ENCODE measurements at places on chromosomes 12 and 14.
A peak's percentile ranks its signal among the peaks of the same experiment; 100 is the strongest.

GRCh38 chr14:99685596-99685995, 1.5 kb downstream of the CYP46A1 start:
- no peak for DNase-seq

- no peak for DNase-seq
These were observed 73.9 kb downstream of the TGFB3 start for GRCh38 chr14:75907756-75908359.

DNA sequence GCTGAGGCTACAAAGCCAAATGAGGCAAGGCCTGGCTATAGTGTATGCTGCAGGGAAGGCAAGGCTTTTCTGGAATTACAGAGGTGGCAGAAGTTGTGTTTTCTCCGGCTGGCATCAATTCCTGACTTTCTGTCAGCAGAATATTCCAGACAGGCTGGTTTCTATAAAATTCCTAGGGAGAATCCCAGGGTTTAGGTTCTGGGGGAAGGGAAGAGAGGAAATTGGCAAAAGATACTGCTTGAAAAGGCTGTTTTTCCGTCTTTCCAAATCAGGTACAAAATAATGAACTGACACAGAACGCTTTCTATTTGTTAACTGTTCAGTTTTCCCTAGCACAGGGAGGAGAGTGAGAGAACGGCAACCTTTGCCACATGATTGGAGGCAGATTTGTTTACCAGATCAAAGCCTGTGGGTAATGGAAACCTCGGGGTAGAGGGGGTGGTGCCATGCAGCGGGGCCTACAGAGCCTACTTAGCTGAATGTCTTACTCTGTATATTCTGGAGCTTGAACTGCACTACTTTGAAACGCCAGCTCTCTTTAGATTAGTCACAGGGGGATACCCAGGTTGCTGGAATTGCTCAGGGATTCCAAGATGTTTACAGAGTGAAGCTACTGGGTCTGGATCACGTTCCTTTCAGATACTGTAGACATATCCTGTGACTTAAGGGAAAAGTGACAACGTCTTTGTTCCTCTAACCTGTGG, 65.8 kb upstream of the DACT1 start:
- DNase-seq = no peak

- DNase-seq = no peak
These were observed 79.5 kb downstream of the OTOGL start for GRCh38 chr12:80178846-80179245.

DNA sequence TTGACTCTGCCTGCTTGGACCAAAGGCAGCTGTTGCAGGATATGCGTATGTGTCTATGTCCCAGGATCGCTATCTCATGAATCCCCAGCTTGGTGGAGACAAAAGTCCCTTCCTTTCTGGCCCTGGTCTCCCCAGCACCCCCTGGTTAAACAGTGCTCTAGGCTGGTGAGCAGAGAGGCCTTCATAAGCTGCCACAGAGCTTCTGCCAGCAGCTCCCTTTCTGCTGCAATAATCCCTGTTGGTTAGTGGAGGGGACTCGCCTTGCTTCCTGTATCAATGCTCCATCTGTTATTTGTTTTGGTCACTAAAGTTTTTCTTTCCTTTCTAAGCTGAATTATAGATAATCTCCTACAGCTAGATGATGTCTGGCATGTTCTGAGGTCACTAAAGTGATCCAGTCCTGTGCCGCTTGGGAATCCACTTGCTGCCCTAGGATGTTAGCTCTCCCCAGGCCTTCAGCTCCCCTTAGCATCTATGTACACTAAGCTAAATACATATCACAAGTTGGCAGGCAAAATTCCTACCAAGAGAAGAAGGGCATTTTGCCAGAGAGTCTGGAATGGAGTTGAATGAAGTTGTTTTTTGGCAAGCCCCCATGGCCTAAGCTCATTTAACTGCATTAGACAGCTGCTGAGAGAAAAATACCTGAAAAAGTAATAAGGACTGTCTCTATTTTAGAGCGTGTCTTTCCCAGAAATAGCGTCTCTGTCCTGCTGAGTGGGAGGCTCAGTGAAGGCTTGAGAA, 47.8 kb downstream of the RDH12 start:
- DNase-seq = no peak

DNA sequence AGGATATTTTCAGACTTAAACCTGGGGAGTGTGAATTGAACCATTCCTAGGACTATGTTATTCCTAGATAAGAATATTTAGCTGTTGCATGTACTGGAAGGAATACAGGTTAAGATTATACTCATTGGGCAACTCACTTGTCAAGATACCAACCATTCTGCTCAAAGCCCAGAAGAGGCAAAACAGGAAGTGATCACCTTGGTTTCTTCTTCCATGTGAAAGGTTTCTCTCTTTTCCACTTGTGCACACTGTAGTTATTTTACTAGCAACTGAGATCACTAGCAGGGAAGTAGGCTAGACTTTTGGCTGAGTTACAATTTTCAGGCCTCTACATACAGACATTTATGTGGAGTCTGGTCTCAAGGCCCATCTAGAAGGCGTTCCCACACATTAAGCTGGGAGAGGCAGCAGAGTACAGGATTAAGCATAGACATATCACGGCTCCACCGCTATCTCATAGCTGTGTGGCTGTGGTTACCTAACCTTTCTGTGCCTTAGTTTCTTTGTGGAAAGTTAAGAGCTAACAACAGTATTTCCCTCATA, 83.9 kb upstream of the FERMT2 start:
- DNase-seq = no peak

DNA sequence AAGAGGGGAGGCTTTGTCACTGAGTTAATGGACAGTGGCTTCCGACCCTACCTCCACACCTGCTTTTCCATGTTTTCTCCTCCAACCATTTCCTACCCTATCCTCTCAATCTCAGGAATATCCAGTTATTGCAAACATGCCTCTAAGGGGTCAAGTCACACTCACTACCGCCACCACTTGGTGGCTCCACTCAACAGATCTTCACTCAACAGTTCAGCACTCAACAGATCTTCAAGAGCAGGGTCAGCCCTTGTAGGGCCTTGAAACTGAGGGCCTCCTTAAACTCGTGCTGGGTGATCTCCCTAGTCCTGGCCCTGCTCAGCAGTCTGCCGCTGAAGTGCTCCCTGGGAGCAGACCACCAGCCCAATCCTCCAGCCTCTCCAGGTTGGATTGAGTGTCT, 14.2 kb downstream of the ZNF641 start:
- no peak for DNase-seq

GRCh38 chr12:20429852-20430251, 61.5 kb downstream of the PDE3A start:
- DNase-seq = no peak

DNA sequence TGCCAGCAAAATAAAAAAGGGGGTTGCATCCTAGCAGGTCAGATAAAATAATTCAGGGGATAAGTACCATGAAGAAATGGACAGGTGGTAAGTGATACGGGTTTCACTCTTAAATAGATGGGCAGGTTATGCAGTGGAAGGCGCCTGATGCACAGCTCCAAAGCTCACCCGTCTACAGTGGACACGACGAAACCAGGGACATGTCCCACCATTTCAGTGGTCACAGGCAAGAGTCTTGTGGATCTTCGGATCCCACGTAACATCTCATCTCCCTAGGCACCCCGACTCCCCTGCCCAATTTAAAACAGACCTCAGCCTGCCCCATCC, 60.5 kb downstream of the DDX51 start:
- no peak for DNase-seq

DNA sequence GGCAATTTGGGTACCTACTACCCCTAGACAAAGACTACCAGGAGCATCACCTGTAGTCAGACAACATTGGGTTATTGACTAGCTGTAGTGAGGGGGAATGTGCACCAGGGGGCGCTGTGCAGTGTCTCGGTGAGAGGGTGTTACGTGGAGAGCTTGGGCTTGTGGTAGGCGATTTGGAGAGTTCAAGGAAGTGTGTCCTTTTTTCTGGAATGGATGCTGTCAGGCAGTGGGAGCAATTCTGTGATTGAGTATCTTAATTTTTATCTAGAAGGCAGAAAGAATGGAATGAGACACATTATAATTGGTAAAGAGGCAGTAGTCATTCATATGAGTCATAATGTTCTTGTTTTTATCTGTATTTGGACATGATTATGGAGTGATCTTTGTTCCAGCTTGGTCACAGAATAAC, 187.7 kb downstream of the GALC start:
- peak; percentile 20 for DNase-seq

- no peak for DNase-seq
These were observed 509.8 kb downstream of the GLT1D1 start for GRCh38 chr12:129363041-129363440.

DNA sequence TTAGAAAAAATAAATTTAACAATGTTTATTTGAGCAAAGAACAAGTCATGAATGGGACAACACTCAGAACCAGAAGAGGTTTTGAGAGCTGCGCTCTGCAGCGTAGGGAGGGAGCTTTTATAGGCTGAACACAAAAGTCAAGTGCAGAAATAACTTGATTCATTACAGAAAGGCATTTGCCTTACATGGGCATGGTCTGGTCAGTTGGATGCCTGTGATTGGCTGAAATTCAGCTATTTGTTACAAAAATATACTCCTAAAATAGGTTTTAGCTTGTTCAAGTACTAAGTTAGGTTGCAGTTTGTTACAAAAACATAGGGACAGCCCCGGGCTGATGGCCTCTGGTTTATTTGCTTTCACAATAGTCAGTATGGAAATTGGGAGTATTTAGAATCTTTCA, 118.0 kb downstream of the NUAK1 start:
- no peak for DNase-seq

DNA sequence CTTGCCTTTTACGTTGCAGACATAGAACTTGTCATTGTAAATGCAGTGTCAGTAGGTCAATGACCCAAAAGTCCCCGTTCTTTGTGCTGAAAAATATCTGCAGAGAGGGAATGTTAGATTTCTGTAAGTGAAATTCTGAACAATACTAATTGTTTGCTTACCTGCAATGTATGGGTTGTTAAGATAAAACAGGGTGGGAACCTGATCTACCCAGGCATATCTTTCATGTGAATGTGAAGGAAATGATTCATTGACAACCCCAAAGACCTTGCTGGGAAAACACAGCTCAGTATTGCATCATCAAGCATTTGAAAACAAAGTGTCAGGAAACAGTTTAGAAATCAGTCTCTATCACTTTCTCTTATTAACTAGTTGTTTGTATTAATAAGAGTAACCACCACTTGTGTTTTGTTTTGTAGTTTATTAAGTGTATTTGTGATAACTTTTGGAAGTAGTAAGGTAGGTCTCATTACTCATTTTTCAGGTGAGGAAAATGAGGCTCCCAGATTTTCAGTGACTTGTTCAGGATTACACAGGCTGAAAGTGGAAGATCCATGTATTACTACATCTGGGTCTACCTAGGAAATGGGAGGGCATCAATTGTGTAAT, 57.9 kb upstream of the SLC38A2 start:
- DNase-seq = no peak

DNA sequence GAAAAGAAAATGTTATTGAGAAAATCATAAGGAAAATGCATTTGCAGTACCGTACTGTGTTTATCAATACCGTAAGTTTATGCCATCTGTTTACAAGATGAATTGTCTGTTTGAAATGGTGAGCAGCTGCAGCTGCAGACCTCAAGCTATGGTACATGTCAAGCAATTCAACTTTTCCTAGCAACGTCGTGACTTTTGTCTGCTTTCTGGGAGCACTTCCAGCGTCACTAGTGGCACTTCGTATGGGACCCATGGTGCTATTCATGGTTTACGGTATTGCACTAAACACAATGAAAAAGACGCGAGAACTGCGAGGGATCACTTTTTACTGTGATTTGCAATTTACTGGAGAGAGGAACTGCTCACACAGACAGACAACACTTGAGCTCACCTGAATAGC, 160.8 kb downstream of the UNC79 start:
- DNase-seq = no peak

DNA sequence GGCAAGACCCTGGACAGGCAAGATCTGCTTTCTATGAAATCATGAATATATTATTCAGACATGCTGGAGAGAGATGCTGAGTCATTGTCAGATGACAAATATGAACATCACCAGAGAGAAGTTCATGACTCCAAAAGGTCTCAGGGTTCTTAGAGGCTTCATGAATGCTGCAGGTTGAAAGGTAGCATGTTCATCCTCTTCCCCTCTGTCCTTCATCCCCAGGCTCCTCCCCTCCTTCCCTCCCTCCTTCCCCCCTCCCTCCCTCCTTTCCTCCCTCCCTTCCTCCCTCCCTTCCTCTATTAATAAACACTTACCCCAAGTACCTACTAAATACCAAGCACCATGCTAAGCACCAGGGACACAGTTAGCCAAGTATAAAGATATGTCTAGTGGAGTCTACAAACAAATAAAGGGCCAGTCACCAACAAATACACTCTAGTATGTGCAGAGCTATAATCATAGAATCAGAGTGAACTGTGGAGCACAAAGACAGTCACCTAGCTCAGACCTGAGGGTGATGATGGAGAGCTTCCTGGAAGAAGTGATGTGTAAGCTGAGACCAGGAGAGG, 46.2 kb downstream of the RPH3A start:
- DNase-seq = no peak

DNA sequence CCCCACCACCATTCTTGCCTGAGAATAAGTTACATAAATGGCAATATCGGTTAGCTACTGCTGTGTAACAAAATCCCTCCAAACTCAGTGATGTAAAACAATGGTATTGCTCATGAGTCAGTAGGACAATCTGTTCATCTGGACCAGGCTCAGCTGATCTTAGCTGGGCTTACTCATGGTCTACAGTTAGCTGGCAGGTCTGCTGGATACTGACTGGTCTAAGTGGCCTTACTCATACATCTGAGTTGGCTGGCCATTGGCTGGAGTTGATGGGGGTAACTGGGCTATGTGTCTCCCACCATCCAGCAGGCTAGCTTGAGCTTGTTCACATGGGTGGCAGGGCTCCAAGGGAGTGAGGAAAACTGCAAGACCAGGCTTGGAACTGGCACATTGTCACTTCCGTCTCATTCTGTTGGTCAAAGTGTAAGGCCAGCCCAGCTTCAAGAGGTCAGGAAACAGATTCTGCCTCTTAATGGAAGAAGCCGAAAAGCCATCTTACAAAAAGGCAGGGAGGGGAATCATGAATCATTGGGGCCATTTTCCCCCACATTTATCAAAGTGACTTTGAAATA, 56.7 kb upstream of the CHGA start:
- no peak for DNase-seq

DNA sequence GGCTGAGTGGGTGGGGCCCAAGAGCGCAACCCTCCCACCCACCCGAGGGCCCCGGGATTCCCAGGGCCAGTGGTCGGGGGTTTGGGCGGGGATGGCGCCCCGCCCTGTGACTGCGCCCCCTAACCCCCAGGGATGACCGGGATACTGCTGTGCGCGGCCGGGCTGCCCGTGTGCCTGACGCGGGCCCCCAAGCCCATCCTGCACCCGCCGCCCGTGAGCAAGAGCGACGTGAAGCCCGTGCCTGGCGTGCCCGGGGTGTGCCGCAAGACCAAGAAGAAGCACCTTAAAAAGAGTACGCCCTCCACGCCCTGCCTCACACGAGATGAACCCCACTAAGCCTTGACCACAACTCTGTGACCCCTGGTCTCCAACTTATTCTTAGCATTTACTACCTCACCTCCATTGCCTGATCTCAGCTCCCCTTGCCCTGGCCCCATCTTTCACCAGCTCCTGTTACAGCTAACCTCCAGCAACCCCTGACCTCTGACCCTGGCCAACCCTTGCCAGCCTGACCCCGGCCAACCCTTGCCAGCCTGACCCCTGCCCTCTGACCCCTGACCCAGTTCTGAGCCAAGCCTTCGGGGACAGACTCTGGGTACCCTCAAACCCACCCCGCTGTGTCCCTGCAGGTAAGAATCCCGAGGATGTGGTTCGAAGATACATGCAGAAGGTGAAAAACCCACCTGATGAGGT, 37.0 kb downstream of the DTX1 start:
- no peak for DNase-seq
